ENCODE measurements at places on chromosomes 1 and 21. TPM values are rescaled to one million over a fixed set of nuclear protein-coding genes. Genes with fewer than 3 reads are reported as not detected.

DNA sequence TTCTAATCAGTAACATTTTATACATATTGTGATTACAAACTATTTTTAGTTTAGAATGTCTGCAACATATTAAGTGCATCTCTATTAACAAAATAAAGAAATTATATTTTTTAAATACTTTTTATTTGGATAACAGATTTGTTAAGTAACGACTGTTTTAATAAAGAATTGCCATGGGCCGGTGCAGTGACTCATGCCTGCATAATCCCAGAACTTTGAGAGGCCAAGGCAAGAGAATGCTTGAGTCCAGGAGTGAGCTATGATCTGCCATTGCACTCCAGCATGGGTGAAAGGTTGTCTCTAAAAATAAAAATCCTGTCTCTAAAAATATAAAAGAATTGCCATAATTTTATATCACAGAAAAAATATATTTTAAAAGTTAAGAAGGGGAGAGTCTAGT is 4.1 kb downstream of the LRRIQ3 start:
- no peak overlapping the region for H3K27ac ChIP-seq
- no peaks in the 10 kb centered on the region for H3K27me3 ChIP-seq
- no peaks in the 10 kb centered on the region for H3K36me3 ChIP-seq
- no peak overlapping the region for H3K4me3 ChIP-seq

- H3K4me1 ChIP-seq = peaks cover 7% of the 10 kb centered on the region
- H3K27me3 ChIP-seq = no peaks in the 10 kb centered on the region
- peak overlapping the region; percentile 87 for H3K27ac ChIP-seq
- peak; percentile 14 for DNase-seq
Observed at GRCh38 chr1:220045356-220046051, 801 bp downstream of the EPRS1 start.

GSTM1 gene
- total RNA-seq = 166 TPM

- no peaks in the 10 kb centered on the region for H3K27me3 ChIP-seq
- no peak overlapping the region for H3K4me3 ChIP-seq
- no peak overlapping the region for H3K27ac ChIP-seq
- H3K36me3 ChIP-seq = no peaks in the 10 kb centered on the region
- H3K4me1 ChIP-seq = no peaks in the 10 kb centered on the region
Observed at GRCh38 chr1:115204513-115204912, 115.2 kb upstream of the TSPAN2 start.

DNA sequence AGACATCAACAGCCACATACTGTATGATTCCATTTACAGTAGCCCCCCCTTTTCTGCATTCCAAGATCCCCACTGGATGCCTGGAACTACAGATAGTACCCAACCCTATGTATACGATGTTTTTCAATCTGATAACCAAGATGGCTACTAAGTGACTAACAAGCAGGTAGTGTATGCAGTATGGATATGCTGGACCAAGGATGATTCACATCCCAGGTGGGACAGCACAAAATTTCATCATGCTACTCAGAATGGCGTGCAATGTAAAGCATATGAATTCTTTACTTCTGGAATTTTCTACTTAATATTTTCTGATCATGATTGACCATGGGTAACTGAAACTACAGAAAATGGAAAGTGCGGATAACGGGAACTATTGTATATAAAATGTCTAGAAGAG is 30.0 kb upstream of the MRPS6 start:
- DNase-seq = no peak
- H3K27ac ChIP-seq = no peak overlapping the region
- H3K27me3 ChIP-seq = no peaks in the 10 kb centered on the region
- H3K36me3 ChIP-seq = no peaks in the 10 kb centered on the region

ARV1 gene
- total RNA-seq = 27.1 TPM

GRCh38 chr1:185291652-185292051 is 25.4 kb downstream of the IVNS1ABP start:
- no peaks in the 10 kb centered on the region for H3K4me1 ChIP-seq
- H3K36me3 ChIP-seq = peaks cover 25% of the 10 kb centered on the region
- DNase-seq = no peak
- no peak overlapping the region for H3K4me3 ChIP-seq

GRCh38 chr1:63547621-63548294 is 24.4 kb downstream of the EFCAB7 start:
- H3K36me3 ChIP-seq = no peaks in the 10 kb centered on the region
- no peak overlapping the region for H3K27ac ChIP-seq
- no peaks in the 10 kb centered on the region for H3K4me1 ChIP-seq
- DNase-seq = no peak
- no peaks in the 10 kb centered on the region for H3K27me3 ChIP-seq
- H3K4me3 ChIP-seq = no peak overlapping the region

C1orf226 gene
- 34.3 TPM for total RNA-seq

GRCh38 chr1:165674599-165674998 is 23.8 kb downstream of the ALDH9A1 start:
- H3K27me3 ChIP-seq = no peaks in the 10 kb centered on the region
- H3K4me3 ChIP-seq = no peak overlapping the region
- H3K36me3 ChIP-seq = peaks cover 41% of the 10 kb centered on the region

GRCh38 chr1:228048120-228048519 is 34.4 kb upstream of the ARF1 start:
- no peak overlapping the region for H3K4me3 ChIP-seq
- no peak overlapping the region for H3K27ac ChIP-seq
- no peaks in the 10 kb centered on the region for H3K4me1 ChIP-seq
- no peaks in the 10 kb centered on the region for H3K36me3 ChIP-seq
- no peak for DNase-seq

- H3K4me3 ChIP-seq = no peak overlapping the region
- H3K36me3 ChIP-seq = no peaks in the 10 kb centered on the region
- H3K27me3 ChIP-seq = no peaks in the 10 kb centered on the region
- no peak for DNase-seq
- no peak overlapping the region for H3K27ac ChIP-seq
Observed at GRCh38 chr1:36951292-36951750, 83.0 kb downstream of the GRIK3 start.

DNA sequence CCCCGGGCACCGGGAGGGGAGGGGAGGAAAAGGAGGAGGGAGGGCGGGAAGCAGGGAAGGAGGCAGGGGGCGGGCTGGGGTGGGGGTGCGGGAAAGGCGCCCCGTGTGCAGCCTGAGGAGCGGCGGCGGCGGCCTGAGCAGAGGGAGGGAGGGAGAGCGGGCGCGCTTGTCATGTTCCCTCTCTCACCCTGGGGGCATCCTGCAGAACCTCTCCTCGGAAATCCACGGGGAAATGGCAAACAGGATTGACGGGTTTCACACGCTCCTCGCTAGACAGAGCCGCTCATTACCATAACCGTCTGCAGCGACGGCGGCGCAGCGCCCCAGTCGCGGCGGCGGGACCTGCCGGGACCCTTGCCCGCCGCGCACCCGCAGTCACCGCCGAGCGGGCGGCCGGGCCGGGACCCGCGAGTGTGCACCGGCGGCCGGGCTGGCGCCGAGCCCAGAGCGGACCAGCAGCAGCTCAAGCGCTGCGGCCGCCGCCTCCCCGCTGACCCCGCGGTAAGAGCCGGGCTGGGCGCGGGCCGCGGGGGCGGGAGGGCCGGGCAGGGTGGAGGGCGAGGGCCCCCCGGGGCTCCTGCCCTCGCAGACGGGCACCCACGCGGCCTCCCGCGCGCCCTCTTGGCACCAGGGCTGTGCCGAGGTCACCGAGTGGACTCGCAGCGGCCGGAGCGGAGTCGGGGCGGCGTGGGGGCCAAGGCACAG is at the start of gene SERTAD4:
Gene SERTAD4 (plus strand): TSS at position 286 of the 705 bp plus-strand sequence. CDS start 5,165 bp downstream, outside the sequence.
- DNase-seq = peak; percentile 87
- no peaks in the 10 kb centered on the region for H3K36me3 ChIP-seq
- peaks cover 47% of the 10 kb centered on the region for H3K4me1 ChIP-seq
- H3K4me3 ChIP-seq = peak within 1 kb of the TSS; percentile 62
- H3K27ac ChIP-seq = peak within 1 kb of the TSS; percentile 35

ZNF683 gene
- total RNA-seq = not detected

GRCh38 chr1:5911871-5912271 is 80.4 kb downstream of the NPHP4 start:
- H3K27ac ChIP-seq = peak overlapping the region; percentile 88
- no peaks in the 10 kb centered on the region for H3K36me3 ChIP-seq
- no peak for DNase-seq
- no peaks in the 10 kb centered on the region for H3K27me3 ChIP-seq
- no peak overlapping the region for H3K4me3 ChIP-seq

DNA sequence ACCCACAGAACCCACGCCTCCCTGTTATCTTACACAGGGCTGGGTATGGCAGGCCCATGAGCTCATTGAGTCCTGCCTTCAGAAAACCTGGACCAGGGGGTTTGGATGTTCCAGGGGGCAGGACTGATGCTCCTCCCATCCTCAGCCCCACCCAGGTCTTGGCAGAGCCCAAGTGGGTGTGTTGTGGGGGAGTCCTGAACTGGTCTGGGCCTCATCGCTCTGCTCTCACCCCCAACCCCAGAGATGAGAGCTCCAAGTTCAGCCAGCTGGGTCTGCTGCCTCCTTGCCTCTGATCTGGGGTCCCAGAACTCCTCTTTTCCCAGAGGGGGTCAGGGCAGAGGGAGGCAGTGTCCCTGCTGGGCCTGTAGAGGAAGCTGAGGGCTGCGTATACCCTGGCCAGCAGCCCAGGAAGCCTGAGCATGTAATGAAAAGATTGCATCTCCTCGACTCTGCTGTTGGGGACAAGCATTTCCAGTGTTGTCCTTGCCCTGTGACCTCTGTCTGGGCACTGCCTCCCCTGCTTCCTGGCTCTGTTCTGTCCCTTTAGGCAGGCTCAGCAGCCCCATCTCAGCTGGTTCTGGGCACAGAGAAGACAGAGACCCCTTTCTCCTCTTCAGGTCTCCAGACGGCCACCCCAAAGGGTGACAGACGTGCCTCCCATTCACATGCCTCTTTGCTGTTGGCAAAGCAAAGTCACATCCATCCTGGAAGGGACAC is 54.7 kb upstream of the EPS8L3 start:
- DNase-seq = no peak
- no peak overlapping the region for H3K4me3 ChIP-seq
- H3K36me3 ChIP-seq = no peaks in the 10 kb centered on the region
- no peaks in the 10 kb centered on the region for H3K4me1 ChIP-seq
- no peak overlapping the region for H3K27ac ChIP-seq

RGS18 gene
- total RNA-seq = 1.1 TPM

- peak; percentile 11 for DNase-seq
- H3K36me3 ChIP-seq = no peaks in the 10 kb centered on the region
- H3K27ac ChIP-seq = no peak overlapping the region
Observed at GRCh38 chr21:18204931-18205330, 39.7 kb upstream of the CHODL start.

TPTE gene
- total RNA-seq = not detected

DNA sequence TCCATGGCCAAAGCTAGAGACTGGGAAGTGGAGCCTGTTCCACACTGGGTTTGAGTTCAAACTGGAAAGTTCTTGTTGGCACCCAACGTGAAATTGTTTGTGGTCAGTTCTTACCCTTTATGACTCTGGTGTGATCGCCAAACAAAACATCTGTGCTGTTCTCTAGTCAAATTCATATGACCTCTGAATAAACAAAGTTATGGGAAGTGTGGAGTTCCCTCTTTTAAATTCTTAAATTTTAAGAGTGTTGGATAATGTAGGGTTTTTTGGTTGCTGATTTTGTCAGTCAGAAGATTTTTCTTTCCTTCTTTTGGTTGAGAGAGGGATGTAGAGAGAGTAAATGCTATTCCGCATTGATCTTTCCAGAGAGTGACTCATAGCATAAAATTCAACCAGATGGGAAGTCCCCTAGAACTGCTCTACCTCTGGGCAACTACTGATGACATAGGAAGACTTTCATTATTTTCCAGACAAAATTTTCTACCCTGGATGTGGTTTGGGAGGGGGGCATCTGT is 36.4 kb downstream of the CHML start:
- DNase-seq = no peak
- H3K27ac ChIP-seq = no peak overlapping the region
- no peaks in the 10 kb centered on the region for H3K4me1 ChIP-seq

DNA sequence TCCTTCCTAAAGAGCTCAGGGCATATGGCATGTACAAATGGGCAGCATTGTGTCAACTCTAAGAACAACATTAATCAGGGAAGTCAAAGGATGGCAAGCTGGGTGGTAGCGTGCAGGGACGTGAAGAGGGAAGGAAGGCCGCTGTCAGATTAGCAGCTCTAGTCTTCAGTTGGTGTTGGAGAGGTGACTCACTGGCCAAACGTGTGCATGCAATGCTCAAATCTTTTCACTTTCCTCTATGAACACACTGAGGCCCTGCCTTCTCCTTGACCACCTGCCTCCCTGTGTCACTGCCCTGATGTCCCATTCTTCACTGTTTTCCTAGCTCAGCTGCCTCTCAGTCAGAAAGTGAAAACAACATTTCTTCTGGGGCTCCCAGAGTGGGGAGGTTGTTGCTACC is 5.9 kb upstream of the PIGR start:
- no peak for DNase-seq
- H3K27ac ChIP-seq = no peak overlapping the region
- H3K4me3 ChIP-seq = no peak overlapping the region
- peaks cover 6% of the 10 kb centered on the region for H3K27me3 ChIP-seq

MMEL1 gene
- not detected for total RNA-seq

GPX7 gene
- 30.8 TPM for total RNA-seq

DNA sequence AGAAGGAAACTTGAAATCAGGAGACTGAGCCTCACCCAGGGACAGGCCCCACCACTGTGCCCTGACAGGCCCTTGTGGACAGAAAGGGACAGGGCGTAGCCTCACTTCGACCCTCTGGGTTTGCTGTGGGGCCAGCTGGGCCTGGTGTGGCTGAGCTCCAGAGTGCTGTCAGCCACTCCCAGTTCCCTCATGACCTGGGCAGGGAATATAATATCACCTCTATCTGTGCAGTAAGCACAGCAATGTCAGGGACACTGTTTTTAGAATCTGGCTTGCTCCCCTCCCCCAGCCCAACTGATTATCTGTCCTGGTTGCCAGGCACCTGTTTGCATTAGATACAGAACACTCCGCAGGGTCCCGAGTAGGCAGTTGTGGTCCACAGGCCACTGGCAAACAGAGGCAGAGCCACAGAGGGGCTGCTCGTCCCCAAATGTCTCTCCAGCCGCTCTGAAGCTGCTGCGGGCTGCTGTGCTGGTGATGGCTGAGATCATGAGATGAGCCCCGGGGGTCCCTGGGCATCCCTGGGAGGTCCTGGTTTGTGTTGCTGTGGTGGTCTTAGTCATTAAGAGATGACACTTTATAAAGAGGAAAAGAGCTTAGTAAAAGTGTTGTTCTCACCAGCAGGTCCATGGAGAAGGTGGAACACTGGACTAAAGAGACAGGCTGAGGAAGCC is 51.6 kb downstream of the ETS2 start:
- no peak for DNase-seq
- no peak overlapping the region for H3K27ac ChIP-seq
- no peaks in the 10 kb centered on the region for H3K27me3 ChIP-seq
- H3K36me3 ChIP-seq = no peaks in the 10 kb centered on the region
- H3K4me3 ChIP-seq = no peak overlapping the region
